Renal pelvis (tissue), 12 donors: ENCODE measurements at places on chromosomes 4 and X.

DNA sequence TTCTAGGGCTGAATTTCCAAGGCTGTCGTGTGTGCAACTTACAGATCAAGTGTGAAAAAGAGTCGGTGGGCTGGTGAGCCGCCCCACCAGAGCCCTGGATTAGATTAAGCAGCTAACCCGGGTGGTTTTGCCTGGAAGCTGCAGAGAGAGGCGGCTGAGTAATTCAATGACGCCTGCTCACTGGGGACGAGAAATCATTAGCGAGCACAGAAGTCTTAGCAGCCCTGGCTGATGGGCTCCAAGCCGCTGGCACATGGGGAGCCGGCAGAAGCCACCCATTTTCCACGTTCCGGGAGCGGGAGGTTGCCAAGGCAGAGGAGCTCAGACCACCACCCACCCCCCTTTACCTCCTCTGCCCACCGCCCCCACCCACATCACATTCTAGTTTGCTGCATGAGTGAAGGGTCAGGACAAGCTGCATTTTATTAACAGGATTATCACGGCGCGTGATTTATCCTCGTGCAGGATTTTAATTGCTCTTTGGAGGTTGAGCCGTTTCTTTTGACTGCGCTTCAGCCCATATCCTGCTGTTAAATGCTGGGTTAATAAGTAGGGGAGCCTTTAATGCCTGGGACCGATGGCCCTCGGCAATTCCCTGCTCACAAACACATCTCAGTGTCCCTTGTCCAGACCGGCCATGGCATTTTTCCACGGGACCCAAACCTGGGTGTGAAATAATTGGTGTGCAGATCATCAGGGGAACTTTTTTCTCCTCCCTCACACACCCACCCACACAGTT, 19.1 kb downstream of the BCOR start:
- DNase-seq = no peak

- no peak for DNase-seq
Measured at GRCh38 chrX:1134156-1134555, 78.3 kb downstream of the CRLF2 start.

DNA sequence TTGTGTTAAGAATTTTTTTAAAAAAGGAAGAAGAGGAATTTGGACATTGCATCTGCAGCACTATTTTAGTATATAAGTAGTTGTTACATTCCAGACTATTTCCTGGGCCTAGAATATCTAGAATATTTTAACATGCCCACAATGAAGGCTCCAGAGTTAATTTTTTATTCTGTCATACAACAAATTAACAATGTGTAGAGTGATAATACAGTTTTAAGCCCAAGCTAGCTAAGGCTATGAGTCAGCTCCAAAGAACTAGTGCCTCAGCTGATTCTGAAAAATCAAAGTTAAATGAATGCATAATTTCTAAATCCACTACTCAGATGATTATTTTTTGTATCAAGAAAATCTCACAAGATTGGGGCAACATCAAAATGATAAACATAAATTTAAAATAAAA, 231.4 kb downstream of the PRDM5 start:
- no peak for DNase-seq

DNA sequence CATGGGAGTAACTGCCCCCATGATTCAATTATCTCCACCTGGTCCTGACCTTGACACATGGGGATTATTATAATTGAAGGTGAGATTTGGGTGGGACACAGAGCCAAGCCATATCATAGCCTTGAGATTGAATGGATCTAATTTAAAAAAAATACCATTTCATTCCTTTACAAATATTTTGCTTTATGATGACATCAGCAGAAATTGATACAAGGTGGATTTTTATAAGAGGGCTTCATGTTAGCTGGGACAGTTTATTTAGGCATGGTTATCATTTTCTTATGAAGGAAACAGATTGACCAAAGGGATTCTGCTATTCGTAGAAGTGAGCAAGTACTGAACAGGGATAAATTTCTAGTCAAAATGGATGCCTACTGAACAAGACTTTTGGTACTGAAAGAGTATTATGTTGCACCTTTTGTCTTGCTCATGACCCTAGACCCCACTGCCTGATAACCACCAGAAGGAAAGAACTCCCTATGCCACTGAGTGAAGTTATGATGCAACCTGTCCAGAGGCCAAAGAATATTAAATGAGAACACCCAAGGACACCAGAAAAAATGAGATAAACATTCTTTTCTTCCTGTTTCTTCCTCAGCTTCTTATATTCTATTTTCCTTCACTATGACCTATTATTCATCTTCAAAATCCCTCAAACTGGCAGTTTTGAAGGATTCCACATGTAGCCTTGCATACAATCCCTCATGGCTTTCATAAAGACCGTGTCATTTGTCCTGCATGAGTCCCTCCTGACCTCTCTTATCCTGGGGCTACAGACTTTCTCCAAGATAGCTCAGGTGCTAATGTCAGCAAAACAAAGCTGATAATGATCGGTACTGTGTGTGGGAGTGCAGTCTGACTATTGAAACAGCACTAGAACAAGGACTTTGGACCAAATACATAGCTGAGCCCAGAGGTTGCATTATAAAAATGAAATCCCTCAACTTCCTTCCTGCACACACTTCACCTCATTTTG, 118.3 kb downstream of the AFF2 start:
- DNase-seq = no peak

- no peak for DNase-seq
Measured at GRCh38 chr4:65658117-65658516, 12.2 kb downstream of the EPHA5 start.

GRCh38 chrX:68632491-68632890, 15.0 kb upstream of the STARD8 start:
- DNase-seq = no peak

- no peak for DNase-seq
Measured at GRCh38 chr4:146059151-146059550, 116.4 kb upstream of the LSM6 start.

GRCh38 chrX:1178580-1179057, 33.8 kb downstream of the CRLF2 start:
- DNase-seq = no peak

GRCh38 chr4:31039382-31039781, 319.2 kb downstream of the PCDH7 start:
- DNase-seq = no peak

DNA sequence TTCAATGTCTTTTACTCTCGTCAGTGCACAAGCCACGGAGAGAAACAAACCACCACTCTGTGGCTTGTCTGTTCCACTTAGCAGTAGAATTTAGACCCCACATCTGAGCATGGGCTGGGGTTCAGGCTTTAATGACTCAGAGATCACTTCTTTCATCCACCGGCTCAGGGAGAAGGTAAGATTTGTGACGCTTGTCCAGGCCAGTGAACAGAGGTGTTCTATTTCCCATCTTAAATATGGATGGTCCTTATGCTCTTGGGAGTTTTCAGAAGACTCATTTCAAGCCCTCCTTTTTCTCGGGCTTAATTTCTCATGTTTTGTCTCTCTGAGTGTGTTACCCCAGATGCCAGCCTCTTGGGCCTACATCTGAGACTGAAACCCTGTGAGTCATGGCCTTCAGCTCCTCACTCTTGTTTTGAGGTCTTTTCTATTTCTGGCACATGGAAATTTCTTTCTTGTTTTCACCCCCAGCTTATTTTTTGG, 127.4 kb upstream of the SFRP2 start:
- no peak for DNase-seq

- no peak for DNase-seq
Measured at GRCh38 chrX:39293203-39293602, 491.9 kb downstream of the MID1IP1 start.

DNA sequence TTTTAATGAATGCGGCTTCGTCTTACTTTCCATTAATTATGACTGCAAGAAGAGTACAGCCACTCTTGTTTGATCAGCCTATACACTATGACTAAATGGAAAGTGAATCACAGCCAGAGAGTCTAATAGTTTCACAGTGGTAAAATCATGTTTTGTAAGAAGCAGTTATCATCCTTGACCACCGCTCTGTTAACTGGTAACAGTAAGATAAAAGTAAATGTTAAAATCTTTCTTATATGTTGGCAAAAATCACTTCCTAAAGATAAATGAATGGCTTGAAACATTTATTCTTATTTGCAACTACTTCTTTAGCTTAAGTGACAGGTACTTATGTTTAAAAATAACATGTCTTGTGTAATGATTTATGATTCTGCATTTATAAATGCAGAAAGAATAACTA, 13.2 kb downstream of the GALNT7 start:
- DNase-seq = no peak

DNA sequence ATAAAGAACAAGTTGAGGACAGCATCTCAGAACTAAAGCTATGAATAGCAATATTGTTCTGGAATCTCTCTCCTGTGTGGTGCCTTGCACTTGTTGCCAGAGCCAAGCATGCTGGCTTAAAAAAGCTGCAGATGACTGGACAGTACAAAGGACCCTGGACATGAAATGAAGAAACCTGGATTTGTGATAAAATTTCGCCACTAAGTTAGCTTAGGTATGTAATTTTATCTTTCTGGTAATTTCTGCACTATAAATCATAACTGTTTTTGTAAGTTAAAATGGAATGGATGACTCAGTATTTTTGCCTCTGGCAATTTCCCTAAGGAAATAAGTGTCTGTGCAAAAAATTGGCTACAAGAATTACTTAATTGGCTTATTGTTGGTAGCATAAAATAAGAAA, 317.2 kb downstream of the CAMK2D start:
- DNase-seq = no peak

DNA sequence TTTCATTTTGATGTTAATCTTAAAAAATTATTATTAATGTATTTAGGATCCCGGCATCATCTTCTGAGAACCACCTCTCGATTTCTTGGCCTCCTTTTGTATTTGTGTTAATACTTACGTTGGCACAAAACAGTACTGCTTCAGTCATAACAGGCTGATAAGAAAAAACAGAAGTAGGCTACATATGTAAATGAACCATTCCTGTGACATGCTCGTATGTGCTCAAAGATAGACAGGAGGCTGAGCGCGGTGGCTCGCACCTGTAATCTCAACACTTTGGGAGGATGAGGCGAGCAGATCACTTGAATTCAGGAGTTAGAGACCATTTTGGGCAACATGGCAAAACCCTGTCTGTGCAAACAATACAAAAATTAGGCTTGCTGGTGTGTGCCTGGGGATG, 109.4 kb upstream of the H2AZ1 start:
- no peak for DNase-seq

DNA sequence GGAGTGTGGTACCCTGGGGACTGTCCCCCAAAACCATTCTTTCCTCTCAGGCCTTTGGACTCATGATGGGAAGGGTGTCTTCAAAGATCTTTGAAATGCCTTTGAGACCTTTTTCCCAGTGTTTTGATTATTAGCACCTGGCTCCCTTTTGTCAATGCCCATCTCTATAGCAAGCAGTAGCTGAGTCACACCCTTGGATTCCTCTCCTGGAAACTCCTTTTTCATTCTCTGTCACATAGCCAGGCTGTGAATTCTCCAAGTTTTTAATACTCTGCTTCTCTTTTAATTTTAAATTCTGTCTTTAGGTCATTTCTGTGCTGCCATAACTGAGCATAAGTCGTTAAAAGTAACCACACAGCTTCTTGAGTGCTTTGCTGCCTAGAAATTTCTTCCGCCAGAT, 29.7 kb downstream of the IL21 start:
- DNase-seq = no peak

- DNase-seq = no peak
Measured at GRCh38 chrX:104319346-104319745, 64.6 kb upstream of the ESX1 start.

GRCh38 chr4:127400731-127401346, 231.9 kb upstream of the INTU start:
- peak; percentile 55 for DNase-seq

GRCh38 chr4:8009710-8010511, 70.2 kb upstream of the AFAP1 start:
- peak; percentile 47 for DNase-seq

DNA sequence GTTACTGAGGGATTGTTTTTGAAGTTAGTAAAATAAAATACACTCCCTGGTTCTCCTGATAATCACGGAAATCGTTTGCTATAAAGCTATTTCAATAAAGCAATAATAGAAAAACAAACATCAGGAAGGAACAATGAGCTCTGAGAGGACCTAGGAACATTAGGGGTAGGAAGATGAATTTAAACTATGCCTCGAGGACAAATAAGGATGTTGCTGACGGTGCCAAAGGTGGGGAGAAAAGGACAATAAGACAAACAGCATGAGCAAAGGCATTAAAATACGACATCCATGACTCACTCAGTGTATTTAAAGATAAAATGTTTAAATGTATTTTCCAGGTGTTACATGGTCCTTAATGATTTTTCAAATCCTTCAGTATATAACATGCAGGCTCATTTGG, 110.3 kb downstream of the MTNR1A start:
- DNase-seq = no peak

DNA sequence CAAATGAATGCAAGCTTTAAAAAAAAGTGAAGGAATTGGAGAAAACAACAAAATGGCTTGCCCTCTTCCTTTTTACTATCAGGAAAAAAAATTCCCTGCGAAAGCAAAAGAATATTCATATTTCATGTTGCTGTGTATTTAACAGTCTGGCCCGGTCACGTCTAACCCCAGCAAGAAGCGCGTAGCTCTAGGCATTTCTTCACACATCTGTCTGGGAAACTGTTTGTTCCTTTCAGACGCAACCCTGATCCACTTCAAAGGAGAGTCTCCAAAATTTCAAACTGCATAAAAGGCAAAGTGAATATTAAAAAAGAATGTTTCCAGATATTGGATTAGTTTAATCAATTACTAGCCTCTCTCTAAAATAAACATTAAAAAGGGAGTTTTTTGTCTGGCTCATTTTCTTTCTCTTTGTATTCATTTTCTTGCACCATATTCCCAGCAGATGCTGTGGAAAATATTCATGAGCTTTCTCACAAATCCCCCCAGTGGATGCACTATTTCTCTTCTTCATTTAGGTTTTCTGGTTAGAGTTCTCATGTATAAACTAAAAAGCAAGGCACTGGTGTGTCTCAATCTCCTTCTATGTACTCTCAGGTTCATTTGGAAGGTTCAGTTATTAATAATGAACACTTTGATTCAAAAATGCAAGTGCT, 145.3 kb downstream of the MID1 start:
- DNase-seq = no peak

DNA sequence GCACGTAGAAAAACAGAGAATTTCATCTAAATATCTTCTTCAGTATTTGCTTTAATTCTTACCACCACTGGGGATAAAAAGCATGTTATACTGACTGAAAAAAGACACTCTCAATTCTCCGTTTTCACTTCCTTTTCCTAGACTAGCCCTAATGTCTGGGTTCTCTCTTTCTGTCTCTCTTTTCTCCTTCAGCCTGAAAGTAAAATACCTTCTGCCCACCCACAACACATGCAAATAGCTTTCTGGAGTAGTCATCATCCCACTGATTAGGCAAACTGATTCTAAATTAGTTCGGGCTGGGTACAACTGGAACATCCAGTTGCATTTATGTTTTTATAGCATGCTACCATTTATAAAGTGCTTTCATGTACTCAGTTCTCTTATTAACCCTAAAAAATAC, 142.4 kb upstream of the ANKRD50 start:
- no peak for DNase-seq

GRCh38 chrX:110180928-110181310, 137.0 kb downstream of the AMMECR1 start:
- DNase-seq = no peak
